ELF-1 (cell line): ENCODE measurements at places on chromosomes 5 and 9.

DNA sequence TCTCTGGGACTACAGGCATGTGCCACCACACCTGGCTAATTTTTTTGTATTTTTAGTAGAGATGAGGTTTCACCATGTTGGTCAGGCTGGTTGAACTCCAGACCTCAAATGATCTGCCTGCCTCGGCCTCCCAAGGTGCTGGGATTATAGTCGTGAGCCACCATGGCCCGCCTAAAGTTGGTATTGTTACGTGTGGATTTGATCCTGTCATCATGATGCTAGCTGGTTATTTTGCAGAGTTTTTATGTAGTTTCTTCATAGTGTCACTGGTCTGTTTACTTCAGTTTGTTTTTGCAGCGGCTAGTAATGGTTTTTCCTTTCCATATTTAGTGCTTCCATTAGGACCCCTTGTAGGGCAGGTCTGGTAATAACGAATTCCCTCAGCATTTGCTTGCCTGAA is 85.9 kb downstream of the CACNA1B start:
- no peak for DNase-seq

DNA sequence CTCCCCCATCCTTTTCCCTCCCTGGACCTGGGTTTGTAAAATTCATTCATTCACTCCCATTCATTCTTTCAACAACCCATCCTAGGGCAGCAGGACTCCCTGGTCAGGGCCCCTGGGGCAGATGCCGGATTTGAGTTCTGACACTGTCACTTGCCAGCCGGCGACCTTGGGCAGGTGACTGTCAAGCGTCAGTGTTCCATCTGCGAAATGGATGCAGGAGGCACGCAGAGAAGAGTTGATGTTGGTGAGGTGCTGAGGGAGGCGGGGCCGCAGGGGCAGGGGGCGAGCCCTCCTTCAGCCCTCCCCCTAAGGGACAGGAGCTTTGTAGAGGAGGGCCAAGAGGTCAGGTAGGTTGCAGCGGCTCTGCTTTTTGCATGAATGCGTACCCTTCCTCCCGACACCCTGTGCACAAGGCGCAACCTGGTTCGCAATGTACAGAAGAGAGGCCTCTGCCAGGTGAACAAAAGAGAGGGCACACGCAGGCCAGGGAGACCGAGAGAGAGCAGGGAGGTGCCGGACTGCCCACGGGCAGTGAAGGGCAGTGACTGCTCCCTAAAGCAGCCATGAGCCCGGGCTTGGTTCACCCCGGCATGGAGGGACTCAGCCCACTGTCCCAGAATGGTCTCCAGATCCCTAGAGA is 128.1 kb downstream of the BARX1 start:
- no peak for DNase-seq

GRCh38 chr9:93246526-93246925 is 62.6 kb downstream of the WNK2 start:
- DNase-seq = no peak

GRCh38 chr5:67343835-67344234 is 147.2 kb upstream of the CD180 start:
- no peak for DNase-seq

DNA sequence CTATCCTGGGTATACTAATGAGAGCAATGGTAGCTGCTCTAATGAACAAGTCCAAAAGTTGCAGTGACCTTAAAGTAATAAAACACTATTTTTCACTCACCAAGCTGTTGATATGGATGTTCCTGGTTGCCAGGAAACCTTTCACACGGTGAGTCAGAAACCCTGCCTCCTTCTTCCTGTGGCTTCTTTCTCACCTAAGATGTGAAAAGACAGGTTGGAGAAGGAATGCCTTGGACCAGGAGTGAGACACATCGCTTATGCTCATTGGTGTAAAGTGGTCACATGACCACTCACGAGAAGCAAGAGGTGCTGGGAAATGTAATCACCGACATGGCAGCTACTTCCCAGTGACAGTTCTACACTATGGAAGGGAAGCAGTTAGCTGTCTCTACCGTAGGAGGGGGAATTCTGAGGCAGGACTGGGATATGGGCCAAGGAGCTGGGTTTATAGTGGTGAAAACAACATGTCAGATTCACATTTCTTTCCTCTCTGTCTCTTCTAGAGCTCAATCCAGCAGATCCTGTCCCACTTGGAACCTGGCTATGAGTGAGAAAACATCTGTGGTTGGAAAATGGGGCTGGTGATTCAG is 320.4 kb upstream of the KLF4 start:
- no peak for DNase-seq

DNA sequence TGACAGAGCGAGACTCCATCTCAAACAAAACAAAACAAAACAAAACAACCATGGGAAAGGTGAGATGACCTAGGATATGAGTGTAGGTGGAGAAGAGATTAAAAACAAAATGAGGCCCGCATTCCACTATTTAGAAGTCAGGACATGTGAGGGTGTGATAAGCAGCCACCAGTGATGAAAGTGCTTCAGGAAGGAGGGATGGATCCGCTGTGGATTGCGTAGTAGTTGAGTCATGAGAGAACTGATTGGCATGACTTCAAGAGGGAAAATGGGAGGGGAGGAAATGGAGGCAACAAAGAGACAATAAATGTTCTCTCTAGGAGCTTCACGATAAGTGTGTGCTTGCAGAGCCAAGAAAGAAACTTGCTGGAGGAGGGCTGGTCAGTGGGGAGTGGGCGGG is 367.6 kb downstream of the ARL15 start:
- no peak for DNase-seq

- no peak for DNase-seq
Observed at GRCh38 chr5:142501890-142502289, 177.1 kb upstream of the SPRY4 start.

DNA sequence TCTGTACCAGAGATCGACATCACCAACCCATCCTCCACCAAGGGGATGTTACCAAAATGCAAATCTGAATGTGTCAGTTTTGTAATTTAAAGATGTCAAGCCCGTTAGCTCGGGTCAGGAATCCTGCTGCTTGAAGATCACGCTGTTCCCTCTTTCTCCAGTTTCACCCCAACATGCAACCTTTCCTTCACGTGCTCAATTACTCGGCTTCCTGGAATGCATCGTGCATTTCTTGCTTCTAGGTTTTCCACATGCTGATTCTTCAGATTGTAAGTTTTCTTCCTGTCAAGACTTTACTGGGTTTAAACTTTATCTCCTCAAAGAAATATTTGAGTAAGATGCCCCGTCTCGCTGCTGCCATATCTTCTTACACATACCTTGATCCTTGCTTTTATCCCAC is 209.5 kb upstream of the SNX2 start:
- DNase-seq = no peak

DNA sequence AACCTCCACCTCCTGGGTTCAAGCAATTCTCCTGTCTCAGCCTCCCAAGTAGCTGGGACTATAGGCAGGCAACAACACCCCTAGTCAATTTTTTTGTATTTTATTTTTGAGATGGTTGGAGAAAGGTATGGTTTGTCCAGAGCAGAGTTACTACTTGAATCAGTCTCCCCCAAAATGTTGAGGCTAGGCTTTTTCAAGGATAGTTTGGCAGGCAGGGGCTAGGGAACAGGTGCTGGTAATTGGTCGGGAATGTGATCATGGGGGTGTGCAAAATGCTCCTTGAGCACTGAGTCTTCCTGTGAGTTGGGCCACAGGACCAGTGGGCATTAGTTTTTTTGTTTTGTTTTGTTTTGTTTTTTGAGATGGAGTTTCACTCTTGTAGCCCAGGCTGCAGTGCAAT is 28.3 kb upstream of the PRRC2B start:
- no peak for DNase-seq
